Kidney tubule cell (primary cell): ENCODE measurements at places on chromosomes 5 and 9.

DNA sequence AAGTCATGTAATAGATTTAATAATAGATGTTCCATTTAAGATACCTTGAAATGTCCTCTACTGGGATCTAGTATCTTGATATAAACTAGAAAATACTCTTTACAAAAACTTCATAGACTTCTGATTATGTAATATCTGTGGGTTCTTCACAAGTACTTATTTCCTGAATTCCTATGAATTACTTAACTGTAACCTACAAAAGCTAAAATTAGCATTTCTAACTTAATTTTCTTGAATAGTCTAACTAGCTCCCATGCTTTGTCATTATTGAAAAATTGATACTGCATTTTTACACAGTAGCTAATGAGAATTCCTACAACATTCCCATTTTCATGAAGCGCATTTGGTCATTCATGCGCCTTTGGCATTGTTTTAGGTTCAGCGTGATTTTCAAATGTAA lies 1828.2 kb downstream of the MAT2B start:
- DNase-seq: peak; percentile 3

DNA sequence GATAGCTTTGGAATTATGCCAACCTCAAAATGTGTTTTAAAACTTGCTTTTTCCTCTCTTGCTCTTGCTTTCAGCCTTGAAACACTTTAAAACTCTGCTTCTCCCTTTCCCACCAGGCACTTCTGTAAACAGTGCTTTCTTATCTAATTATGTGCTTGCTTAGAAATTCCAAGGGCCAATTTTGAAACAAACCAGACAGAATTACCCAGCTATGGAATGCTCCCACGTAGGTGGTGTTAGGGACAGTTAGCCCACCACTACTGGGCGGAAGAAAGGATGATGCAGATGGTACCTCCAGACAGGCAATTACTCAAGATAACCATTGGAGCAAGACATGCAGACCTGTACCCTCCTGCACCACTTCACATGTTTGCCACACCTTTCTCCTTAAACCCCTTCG lies 523.0 kb upstream of the PTPRD start:
- no peak for DNase-seq

- no peak for DNase-seq
Measured at GRCh38 chr5:146815411-146815810, 63.1 kb downstream of the PPP2R2B start.

DNA sequence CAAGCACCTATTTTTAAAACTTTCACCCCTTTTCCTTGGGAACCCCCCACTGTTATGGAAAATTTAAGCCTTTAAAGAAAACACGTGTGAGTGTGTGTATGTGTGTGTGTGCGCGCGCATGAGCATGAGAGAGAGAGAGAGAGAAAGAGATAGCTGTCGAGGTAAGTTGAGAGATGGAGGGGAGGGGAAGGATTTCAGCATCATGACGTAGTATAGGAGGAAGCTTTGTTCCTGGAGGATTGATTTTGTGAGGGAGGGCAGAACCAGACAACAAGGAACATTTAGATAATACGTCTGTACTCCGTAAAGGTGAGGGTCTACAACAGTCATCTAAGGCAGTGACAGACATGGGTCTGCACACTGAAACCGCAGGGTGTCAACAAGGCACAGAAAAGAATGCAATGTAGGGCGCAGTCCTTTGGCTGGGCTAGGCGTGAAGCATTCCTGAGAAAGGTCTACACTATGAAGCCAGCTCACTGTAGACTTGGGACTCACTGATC lies 227.7 kb downstream of the SMARCA2 start:
- DNase-seq: peak; percentile 26

GRCh38 chr9:126317513-126317912 lies 9.1 kb upstream of the MVB12B start:
- no peak for DNase-seq

- DNase-seq: no peak
Measured at GRCh38 chr5:8327016-8327415, 458.1 kb downstream of the MTRR start.
